MCF 10A (cell line): ENCODE measurements at places on chromosomes 1 and 21. TPM values are rescaled to one million over a fixed set of nuclear protein-coding genes. Genes with fewer than 3 reads are reported as not detected.

- no peak overlapping the region for H3K27ac ChIP-seq
- no peak overlapping the region for H3K4me3 ChIP-seq
- no peaks in the 10 kb centered on the region for H3K27me3 ChIP-seq
- no peaks in the 10 kb centered on the region for H3K4me1 ChIP-seq
- no peak for DNase-seq
These were observed 50.7 kb downstream of the TM2D1 start for GRCh38 chr1:61674221-61674620.

- H3K4me1 ChIP-seq = peaks cover 32% of the 10 kb centered on the region
- H3K27ac ChIP-seq = peak overlapping the region; percentile 28
- no peaks in the 10 kb centered on the region for H3K36me3 ChIP-seq
- no peak for DNase-seq
These were observed 51.2 kb downstream of the GIPC2 start for GRCh38 chr1:78096976-78097375.

GRCh38 chr21:29376556-29376955 is 77.8 kb downstream of the BACH1 start:
- H3K27ac ChIP-seq = no peak overlapping the region
- DNase-seq = peak; percentile 33
- H3K4me1 ChIP-seq = peaks cover 16% of the 10 kb centered on the region
- no peak overlapping the region for H3K4me3 ChIP-seq
- H3K27me3 ChIP-seq = no peaks in the 10 kb centered on the region

DNA sequence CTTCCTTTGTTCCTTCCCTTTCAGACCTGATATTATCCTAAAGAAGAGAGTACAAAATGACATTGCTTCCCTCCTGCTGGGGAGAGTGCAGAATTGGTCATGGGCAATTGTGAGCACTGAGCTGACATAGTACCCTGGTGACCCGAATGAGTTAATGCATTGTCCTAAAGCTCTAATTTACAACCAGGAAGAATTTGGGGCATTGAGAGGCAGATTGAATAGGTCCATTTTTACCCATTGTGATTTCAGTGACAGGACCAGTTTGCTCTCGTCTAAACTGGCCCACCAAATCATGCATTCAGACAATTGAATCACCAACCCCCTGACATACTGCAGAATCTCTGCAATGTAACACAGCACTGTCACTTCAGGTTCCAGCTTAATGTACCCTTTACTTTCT is 497.4 kb downstream of the DPYD start:
- H3K4me3 ChIP-seq = no peak overlapping the region
- no peaks in the 10 kb centered on the region for H3K27me3 ChIP-seq
- DNase-seq = no peak

The FCER1A gene
- total RNA-seq = not detected in 2 replicates
